Astrocyte of the spinal cord (primary cell): ENCODE measurements at places on chromosomes 13 and 19.
A peak's percentile ranks its signal among the peaks of the same experiment; 100 is the strongest.

- DNase-seq, result no peak
Observed at GRCh38 chr19:41804336-41804735, 7.9 kb downstream of the CEACAM3 start.

DNA sequence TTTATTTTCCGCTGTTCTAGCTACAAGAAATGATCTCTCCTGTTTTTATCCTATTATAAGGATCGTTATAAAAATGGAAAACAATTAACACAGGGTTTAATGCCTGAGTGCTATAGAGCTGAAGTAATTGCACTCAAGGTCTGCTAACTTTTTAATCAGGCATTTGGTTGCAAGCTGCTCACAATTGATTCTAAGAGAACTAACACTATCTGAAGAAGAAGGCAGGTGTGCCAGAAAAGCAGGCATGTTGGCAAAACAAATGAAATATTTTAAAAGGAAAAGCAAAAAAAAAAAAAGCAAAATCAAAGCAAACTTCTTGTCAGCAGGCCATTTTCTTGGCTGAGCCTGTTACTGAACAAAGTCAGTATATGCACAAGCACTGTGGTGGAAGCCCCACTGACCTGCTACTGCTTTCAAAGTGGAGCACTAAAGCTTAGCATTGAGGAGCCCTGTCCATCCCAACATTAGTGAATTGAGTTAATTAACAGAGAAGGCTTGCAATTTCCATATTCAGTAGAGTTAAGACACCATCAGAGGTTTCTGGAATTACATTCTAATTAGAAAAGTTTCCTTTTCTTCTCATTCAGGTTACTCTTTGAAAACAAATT lies 574.2 kb downstream of the PCDH9 start:
- DNase-seq, result no peak

- peak; percentile 91 for DNase-seq
Observed at GRCh38 chr13:30739761-30740642, 4.7 kb downstream of the ALOX5AP start.

DNA sequence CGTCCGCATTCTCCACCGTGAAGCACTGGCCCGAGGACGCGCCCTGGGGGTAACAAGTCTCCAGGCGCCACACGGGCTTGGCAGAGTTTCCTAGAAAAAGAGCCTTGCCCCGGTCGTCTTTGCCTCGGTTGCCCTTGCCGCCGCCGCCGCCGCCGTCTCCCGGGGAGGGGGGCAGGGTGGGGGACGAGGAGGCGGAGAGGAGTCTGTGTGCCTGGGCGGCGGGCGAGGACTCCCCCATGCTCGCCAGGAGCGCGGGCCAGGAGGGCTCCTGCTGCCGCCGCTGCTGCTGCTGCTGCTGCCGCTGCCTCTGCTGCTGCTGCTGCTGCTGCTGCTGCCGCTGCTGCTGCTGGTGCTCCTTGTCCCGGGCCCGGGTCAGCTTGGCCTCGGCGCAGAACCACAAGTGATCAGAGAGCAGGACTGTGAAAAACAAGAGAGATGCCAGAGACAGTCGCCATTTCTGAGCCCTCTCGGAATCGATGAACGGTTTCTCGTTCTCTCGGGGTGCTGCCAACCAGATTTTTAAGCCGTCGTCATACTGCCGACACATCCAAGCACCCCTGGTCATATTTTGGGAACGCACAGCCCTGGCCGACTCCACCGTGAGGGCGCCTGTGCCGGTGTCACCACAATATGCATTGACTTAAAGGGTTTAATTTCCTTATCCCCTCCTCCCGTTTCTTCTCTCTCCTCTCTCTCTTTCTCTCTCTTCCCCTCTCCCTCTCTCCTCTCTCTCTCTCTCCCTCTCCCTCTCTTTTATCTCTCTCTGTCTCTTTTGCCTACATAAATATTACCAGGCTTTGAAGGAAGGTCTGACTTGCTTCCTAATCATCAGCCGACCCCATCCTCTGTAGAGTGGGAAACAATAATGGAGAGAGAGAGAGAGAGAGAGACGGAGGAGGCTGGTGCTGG lies 349.1 kb downstream of the LIG4 start:
- peak; percentile 52 for DNase-seq

DNA sequence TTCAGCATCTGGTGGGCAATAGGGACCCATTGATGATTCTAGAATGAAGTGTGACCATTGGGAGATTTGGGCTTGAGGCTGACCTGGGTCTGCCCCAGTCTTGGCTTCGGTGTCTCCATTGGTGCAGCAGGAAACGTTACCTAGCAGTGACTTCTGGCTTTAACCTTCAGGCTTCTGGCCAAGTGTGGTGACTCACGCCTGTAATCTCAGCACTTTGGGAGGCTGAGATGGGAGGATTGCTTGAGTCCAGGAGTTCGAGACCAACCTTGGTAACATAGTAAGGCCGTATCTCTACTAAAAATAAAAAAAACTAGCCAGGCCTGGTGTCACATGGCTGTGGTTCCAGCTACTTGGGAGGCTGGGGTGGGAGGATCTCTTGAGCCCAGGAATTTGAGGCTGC lies 7.2 kb downstream of the FCHO1 start:
- no peak for DNase-seq

GRCh38 chr19:36527341-36527740 lies 730 bp downstream of the ZNF260 start:
- DNase-seq, result peak; percentile 12

DNA sequence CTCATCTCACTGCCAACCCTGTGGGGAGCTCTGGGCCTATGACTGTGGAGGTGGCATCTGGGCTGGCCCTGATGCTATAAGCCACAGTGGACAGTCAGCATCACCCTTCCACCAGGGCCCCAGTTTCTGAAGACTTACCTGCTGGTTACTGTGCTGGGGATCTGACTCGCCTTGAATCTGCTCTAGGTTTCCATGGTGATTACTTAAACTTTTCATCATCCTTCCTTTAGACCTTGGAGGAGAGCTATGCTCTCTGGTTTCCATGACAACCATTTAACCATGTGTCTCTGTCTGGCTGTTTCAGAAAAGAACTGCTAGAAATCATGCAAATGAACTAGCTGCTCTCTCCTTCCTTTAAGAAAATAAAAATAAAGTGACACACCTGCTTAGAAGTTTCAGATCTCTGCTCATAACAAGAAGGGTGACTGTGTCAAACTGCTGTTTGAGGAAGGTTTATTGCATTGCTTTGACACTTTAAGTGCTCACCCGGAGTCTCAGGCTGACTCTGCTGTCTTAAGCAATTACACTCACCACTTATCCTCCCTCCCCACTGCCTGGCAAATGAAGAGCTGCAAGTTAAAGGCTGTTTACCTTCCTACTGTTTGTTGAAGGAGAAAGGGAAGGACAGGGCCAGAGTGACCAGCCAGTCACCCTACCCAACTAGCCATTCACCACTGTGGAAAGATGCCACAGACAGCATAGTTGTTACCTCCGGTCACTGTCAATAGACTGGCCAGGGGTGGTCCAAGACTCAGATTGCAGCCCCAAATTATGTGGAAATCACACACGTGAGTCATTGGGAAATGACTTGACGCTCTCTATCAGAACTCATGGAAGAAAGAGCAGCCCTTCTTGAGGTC lies 87.6 kb downstream of the HSPH1 start:
- DNase-seq, result peak; percentile 18

- DNase-seq, result no peak
Observed at GRCh38 chr19:10105509-10106099, 558 bp upstream of the PPAN start.

GRCh38 chr13:60111691-60112090 lies 52.0 kb downstream of the DIAPH3 start:
- DNase-seq, result peak; percentile 12

DNA sequence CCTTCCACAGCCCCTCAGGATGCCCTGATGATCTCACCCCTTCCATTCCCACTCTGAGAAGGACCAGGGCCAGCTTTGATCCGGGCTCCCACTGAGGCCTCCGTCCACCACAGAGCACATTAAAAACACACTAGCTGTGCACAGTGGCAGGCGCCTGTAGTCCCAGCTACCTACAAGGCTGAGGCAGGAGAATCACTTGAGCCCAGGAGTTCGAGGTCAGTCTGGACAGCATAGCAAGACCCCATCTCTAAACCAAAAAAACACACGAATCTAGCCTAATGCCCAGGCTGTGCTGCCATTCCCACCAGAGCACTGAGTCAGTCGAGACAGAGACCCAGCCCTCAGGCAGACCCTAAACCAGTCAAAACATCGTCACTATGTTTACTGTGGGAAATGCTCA lies 14.1 kb downstream of the RFX1 start:
- DNase-seq, result no peak

DNA sequence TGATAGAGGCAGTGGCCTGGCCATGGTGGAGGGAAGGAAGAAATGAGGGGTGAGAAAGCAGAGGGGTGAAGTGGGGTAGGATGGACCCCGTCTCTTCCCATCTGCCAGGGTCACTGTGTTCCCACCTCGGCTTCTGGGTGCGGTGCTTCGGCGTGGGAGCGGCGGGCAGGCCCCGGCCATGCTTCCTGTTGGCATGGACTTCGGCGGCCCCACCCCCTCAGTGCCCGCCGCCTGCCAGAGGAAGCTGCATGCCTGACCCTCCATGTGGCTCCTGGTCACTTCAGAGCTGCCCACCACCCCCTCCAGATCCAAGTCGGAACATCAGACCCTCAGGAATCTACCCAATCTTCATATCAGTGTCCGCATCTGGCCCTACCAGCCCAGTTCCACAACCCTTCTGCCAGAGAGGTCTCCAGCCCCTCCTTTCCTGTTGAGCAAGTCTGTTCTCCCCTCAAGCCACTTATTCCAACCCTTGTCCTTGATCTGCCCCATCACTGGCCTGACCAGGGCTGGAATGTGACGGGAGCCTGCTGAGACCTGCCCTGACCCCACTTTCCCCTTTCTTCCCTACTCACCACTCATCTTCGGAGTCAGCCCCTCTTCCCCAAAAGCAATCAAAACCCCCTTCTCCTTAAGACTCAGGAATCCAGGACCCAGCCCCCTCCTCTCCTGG lies 1.5 kb downstream of the KCNN4 start:
- DNase-seq, result no peak

GRCh38 chr13:34943436-34944273 lies 1.6 kb downstream of the NBEA start:
- no peak for DNase-seq

GRCh38 chr13:46615888-46616531 lies 63.0 kb downstream of the LRCH1 start:
- DNase-seq, result no peak

DNA sequence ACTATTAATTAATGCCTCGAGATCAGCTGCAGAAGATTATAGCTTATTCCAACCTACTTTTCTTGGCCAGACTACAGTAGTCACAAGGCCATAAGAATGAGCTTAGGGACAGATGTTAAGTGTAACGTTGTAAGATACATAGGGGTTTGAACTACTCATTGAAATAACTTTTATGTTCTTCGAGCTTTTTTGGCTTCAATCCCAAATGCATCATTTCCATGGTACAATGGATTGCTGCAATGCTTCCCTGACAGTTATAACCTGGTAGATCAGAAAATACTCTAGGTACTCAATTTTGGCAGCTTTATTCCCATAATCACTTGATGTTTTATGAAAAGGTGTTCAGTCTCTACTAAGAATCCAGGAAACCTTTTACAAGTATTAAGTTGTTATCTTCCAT lies 2216.7 kb upstream of the PCDH20 start:
- no peak for DNase-seq

DNA sequence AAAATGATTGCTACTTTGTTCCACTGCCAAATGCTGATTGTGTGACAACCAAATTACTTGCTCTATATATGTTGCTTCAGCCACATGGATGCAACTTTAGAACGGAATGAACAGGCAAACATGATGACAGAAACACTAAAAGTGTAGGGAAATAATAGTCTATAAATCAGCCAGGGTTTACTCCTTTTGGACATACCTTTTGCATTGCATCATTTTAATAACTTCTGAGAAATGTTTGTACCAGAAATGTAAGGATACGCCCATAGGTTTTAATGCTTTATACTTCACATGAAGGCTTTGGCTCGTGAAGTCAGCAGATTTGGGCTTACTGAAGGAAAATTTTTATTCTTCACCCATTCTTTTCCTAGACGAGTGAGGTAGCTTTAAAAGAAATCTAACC lies 141.0 kb downstream of the POSTN start:
- DNase-seq, result no peak

GRCh38 chr13:111491021-111491420 lies 170.6 kb downstream of the TEX29 start:
- no peak for DNase-seq

DNA sequence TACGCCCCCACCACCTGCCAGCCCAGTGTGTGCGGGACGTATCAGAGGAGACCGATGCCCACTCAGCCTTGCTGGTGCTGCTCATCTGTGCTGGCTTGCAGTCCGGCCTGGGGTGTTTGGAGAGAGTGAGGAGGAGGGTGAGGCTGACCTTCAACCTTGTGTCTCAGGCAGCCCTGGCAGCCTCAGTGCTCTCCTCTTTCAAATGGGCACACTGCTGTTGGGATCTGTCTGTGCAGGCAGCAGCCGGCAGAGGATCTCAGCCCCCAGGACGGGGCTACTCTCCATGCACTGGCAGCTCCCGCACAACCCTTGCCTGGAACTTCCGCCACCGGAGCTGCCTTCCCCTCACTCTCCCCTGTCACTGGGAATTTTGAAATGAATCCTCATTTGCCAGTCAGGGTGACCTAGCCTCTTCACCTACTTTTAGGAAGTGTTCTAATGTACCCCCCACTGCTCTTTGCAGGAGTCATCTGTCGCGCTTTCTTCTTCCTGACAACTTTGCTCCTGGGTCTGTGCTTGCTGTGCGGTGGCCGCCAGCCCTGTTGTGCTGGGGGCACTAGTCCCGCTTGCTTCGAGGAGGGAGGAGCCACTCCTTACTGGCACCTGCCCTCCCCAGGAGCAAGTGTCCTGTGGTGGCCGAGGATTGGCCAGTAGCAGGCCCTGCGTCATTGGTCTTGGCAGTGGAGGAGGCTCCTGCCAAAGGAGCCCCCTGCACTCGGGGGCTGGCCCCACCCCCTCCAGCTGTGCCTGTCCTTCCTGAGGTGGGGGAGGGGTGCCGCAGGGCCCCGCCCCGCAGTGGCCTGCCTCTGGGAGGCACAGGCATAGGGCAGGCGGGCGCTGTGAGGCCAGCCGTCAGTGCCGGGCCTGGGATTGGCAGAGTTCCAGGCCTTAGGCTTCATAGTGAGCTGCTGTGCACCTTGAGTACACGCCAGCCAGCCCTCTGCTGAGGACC lies 53.4 kb downstream of the TSSK6 start:
- DNase-seq, result peak; percentile 66

GRCh38 chr13:109255141-109255856 lies 531.1 kb downstream of the IRS2 start:
- no peak for DNase-seq

GRCh38 chr13:89363144-89363543 lies 1692.0 kb downstream of the SLITRK5 start:
- DNase-seq, result no peak

- no peak for DNase-seq
Observed at GRCh38 chr19:47497821-47498520, 14.0 kb upstream of the KPTN start.

GRCh38 chr19:37983153-37983552 lies 76.1 kb downstream of the SIPA1L3 start:
- DNase-seq, result no peak
